ENCODE measurements at places on chromosomes 7 and 10.

DNA sequence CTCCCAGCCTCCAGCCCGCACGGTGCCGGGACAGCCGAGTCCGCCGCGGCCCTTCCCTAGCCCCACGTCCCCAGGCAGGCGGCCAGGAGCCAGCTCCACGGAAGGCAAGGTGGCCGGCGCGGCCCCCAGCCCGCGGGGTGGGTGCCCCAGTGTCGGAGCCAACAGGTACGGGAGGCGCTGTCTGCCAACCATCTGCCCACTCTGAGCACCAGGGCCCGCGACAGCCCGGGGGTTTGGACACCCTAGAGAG lies 75.8 kb downstream of the CALN1 start:
- no peak for DNase-seq

GRCh38 chr7:102326157-102326889 lies 29.9 kb downstream of the SPDYE6 start:
- no peak for DNase-seq

- peak; percentile 6 for DNase-seq
These were observed 31.3 kb downstream of the THNSL1 start for GRCh38 chr10:25047591-25048301.

DNA sequence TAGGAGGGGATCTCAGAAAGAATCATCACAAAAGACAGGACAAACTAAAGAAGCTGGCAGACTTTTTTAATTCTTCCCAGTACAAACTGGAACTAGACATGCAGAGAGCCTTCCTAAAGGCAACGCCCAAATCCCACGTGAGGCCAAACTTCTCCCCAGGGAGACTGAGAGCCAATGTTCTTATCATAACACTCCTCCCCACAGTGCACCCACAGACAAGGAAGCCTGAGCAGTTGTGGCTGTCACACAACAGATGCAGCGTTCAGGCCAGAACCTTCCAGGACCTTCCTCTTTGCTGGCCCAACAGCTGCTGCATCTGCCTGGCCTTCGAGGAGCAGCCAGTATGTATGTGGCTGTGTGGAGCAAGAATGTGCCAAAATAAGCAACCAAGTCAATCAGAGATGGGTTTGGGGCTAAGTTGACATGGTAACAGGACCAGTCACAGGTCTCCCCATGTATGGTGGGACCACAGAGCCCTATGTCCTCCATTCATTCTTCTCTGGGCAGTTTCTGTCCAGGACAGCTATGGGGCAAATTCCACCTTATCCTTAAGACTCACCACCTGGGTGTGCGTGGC lies 34.9 kb downstream of the SRPK2 start:
- no peak for DNase-seq

DNA sequence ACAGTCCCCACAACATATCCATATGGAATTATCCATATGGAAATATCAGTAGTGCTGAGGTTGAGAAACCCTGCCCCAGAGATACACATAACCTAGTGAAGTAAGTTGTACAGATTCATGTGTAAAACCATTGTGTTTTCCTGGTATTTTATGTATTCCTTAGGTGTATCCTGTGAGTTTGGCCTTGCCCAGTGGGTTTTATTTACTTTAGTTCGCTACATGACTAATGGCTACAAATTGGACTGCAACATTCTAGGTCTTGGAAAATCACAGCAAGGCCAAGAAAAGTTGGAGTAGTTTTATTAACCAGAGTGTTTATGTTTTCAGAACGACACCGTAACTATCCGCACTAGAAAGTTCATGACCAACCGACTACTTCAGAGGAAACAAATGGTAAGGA lies 1.4 kb downstream of the RPS24 start:
- DNase-seq, result no peak

- DNase-seq, result no peak
These were observed 303.9 kb downstream of the REEP3 start for GRCh38 chr10:63825111-63825510.

DNA sequence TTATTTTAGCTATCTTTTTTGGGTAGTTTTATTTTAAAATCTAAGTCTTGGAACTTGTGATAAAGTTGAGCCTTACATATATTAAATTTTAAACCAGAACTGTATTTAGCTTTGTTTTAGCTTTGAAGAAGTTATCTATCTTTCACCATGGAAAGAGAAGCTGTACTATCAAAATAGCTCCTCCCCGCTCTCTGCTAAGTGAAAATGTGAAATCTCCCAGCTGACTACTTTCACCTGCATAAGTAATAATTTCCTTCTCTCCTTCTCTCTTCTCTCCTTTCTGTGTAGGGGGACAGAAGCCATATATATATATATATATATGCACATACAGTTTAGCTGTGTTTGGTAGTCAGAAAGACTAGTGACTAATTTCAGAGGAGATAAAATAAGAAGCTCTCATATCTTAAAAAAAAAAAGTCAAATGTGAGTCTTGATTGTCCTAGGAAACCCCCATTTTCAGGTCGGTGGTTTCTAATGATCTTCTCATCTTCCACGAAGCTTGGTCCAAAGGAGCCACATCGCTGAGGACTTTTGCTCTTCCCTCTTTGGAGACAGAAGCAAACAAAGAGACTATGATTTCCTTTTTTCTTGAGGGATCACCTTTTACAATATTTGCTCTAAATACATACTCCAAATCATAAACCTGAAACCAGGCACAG lies 30.6 kb upstream of the GDI2 start:
- DNase-seq, result no peak

- no peak for DNase-seq
These were observed 2.7 kb downstream of the SND1 start for GRCh38 chr7:127654404-127655394.

DNA sequence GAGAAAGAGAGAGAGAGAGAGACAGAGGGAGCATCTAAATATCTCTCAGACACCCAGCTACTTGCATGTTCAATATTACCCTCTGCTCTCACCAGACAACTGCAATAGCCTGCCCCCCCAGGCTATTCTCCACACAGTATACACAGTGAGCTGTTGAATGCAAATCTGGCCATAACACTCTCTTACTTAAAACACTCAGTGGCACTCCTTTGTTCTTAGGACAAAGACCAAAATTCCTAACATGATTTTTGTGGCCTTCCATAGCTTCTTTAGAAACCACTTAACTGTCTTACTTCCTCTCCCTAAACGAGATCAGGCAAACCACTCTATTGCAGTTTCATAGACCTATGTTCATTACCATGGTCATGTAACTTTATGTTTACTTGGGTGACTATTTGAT lies 903.6 kb upstream of the AUTS2 start:
- DNase-seq, result no peak

DNA sequence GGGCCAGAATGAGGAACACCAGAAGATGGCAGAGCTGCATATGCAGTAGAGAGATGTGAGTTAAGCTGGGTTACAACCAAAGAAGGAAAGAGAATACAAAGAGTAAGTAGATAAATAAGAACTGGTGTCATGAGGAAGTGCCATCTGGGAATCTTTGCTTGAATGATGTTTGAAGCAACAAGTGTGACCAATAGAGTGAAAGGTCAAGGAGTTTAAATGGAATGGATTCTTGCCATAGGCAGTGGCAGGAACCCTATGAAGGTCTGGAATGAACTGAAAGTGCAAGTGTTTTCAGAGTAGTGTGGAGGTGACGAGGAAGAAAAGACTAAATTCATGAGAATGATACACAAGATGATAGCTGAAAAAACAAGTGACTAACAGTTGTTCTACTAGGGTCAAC lies 21.6 kb downstream of the MEST start:
- no peak for DNase-seq

- no peak for DNase-seq
These were observed 112.4 kb downstream of the ST7 start for GRCh38 chr7:117065571-117066150.

Measured in NCI-H1694 treated with DMSO at 0.1 percent for 48 hours (cell line).